Activated CD8-positive, alpha-beta memory T cell treated with anti-CD3 and anti-CD28 coated beads, Interleukin-2, amount 50 U/mL, for 48 hours (primary cell): ENCODE measurements at places on chromosomes 7 and 10.
A peak's percentile ranks its signal among the peaks of the same experiment; 100 is the strongest.

DNA sequence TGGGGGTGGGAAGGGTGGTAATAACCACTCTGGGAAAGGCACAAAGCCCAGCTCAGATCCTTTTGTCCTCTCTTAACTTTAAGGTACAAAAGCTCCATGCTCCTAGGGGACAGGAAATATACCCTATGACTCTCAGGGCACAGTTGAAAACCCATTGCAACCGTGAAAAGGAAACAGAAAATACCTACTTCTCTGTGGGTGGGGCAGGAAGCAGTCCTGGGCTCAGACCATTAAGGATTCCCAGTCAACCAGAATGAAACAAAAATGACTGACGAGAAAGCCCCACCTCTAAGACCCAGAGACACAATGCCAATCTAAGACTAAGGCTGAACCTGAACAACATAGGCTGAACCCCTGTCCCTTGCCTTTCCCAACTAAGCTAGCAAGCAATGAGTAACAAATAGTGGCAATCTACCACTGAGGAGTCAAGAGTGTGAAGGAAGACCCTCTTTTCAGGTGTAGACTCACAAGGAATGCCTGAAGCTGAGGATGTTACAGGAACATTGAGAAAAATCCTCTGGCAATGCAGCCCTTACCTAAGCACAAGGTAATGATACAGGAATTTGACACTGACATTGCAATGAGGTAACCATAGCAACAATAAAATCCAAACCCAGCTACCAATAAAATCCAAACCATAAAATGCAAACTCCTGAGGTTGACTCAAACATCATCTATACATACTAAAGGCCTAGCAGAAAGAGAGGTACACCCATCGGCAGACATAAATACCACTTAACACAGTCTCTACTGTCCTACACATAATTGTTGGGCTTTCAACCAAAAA is 380.1 kb downstream of the HPSE2 start:
- no peak for DNase-seq

- DNase-seq: no peak
These were observed 240.8 kb downstream of the KIF20B start for GRCh38 chr10:89942217-89942616.

DNA sequence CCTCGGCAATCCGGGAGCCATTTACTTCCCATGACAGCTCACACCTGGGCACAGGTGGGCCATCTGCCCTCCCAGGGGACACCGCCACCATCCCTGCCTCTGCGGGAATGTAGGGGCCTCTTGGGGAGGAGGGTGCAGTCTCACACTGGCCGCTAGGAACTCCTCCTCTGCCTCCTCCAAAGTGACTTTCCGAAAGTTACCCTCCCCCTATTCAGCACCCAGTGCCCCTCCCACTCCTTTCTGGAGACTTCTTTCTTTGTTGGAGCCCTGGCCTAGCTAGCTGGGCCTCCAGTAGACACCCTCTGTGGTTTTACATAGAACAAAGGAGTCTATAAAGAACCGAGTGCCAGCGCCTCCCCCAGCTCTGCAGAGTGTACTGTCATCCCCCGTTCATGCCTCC is 45.8 kb upstream of the MNX1 start:
- no peak for DNase-seq

- DNase-seq: no peak
These were observed 73.4 kb upstream of the CUX1 start for GRCh38 chr7:101743995-101744360.

- no peak for DNase-seq
These were observed 159.6 kb downstream of the SKAP2 start for GRCh38 chr7:26704786-26705185.

DNA sequence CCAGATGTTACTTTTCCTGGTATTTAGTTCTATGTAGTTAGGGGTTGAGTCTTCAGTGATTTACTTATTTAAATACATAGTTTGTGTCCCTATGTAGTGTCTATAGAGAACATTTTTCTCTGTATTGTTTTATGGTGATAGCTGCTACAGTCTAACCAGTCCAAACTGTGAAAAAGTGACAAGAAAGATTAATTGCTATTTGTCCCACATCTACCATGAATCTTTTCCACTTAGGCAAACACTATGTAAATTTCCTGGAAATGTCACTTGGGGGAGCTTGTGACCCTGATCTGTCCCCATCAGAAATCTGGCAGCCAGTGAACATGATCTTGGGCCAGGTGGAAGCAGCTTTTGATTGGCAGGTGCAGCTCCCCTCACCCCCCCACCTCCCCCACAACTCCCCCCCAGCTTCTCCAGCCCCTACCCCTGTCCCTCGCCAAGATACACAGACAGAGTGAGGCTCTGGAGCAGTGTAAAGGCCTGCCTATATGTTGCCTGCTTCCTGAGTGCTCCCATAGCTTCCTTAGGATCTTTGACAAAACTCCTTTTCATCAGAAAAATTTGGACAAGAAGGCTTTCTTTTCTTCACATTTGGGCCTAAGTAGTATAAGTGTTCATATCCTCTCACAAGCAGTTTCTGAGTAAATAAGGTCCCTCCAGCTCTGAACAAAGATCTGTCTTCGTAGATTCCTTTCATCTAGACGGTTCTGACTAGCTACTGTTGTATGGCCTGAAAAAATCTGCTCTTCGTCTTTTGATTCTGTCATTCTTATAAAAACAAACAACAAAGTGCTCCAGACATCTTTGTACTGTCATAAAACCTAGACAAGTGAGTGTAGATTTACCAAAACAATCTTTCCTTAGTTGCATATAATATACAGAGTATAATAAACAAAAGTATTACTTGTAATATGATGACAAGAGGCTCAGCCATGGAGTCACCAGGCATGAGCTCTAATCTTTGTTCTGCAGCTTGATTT is 31.5 kb upstream of the SLC13A1 start:
- DNase-seq: no peak

- DNase-seq: peak; percentile 69
These were observed 644 bp downstream of the SORBS1 start for GRCh38 chr10:95560278-95561176.

DNA sequence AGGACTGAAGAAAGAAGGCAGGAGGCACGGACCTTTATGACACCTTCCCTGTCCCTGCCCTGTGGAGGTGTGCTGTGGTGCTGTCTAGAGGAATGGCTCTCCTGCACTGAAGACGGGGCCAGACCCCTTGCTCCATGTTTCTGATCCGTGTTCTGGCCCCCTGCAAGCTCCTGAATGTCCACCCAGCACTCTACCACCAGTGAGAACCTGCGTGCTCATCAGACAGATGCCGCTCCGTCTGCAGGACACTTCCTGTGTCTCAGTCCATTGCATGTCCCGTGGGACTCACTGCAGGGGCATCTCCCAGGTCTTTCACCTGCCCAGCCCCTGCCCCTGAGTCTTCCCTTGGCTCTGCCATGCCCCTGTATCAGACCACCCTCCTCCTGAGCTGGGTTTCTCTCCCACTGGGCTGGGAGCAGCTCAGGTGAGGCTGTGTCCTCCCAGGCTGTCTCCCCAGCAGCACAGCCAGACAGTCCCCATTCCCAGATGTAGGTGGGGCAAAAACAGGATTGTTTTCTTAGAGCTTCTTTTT is 278.3 kb upstream of the ZNF32 start:
- DNase-seq: no peak

GRCh38 chr10:132145002-132145401 is 41.7 kb upstream of the DPYSL4 start:
- no peak for DNase-seq

DNA sequence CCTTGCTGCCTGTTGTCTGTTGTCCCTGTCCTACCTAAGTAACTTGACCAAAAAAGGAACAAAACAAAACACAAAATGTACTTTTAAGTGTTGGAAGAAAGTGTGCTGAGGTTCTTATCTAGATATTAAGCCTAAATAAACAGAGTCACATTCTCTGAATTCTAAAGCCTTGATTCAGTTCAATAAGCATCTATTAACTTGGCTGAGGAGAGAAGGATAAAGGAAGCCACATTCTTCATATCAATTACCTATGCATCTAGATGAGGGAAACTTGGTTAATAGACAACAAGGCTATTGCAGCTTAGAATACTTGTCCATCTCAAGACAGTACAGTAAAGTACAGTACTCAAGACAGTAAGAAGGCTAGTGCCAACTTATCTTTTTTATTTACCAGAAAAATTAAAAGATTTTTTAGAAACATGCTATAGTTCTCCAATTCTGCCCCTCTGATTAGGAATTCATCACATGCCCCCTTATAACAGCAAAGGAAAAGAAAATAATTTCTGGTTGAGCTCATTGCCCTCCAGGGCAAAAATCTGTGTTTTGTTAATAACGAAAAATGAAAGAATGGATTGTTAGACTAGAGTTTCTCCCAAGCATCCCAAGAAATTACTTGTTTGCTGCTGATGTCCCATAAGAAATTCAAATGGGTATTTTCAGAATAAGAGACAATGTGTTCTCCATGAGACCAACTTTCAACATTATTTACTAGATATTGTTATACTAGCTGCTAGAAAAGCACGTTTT is 546.5 kb upstream of the SEMA3D start:
- DNase-seq: no peak

DNA sequence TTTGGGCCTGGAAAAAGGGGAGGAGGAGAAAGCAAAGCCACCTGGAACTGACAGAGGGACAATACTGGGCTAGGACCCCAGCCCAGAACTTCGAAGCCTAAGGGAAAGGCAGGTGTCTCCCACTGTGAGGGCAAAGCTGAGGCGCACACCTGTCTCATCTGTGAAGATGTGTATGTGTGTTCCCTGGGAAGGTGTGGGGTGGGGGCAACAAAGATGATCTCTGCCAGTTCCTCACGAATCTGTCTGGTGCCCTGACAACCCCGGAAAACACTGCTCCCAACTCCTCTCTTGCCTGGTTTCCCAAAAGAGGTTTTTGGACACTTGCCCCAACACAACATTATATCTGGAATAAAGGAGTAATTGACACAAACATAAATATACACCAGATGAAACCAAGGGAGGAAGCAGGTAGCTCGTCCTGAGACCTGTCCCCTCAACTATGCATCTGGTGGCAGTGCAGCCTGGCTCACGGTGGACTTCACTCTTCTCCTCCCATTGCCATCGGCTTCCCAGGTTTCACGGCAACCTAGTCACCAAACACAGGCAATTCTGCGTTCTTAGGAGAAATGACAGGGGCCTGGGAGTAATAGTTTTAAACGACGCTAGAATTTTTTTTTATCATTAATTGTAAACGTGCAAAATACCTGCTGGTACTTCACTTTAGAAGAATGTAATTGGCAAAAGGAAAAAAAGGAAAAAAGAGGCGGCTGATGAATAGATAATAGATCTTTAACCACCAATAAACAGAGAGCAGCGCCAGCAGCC is 1.7 kb upstream of the EMX2 start:
- DNase-seq: no peak

- DNase-seq: no peak
These were observed 63.6 kb upstream of the TRIM24 start for GRCh38 chr7:138396251-138397070.

DNA sequence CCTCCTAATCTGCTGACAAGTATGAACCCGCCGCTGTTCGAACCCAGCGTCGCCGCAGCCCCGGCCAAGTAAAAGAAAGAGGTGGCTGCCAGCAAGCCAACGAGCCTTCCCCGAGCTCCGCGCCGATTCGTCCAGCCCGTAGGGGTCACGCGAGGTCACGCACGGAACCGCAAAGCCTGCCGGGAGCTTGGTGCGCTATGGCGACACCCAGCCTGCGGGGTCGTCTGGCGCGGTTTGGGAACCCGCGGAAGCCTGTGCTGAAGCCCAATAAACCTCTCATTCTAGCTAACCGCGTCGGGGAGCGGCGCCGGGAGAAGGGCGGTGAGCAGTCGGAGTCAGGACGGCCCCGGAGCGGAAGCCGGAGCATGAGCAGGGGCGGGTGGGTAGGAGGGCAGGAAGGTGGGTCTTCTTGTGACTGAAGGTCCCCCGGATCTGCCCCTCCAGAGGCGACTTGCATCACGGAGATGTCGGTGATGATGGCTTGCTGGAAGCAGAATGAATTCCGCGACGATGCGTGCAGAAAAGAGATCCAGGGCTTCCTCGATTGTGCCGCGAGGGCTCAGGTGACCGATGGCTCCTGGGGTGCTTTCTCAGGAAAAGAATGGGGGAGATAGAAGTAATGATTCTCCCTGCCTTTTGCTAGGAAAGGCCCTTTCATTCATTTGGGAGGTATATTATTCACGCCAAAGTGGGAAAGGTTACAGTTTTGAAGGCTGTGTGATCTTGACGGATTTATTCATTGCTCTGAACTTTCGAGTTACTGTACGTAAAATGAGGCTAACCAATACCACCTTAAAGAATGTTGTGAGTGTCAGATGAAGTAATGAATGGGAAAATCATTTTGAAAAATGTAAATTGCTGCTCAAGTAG is at the start of gene CHCHD1:
Gene CHCHD1, plus strand, starts transcription at position 170 of the 870 bp plus-strand sequence. Its CDS starts 28 bp downstream, at position 198.
- DNase-seq: peak; percentile 96

DNA sequence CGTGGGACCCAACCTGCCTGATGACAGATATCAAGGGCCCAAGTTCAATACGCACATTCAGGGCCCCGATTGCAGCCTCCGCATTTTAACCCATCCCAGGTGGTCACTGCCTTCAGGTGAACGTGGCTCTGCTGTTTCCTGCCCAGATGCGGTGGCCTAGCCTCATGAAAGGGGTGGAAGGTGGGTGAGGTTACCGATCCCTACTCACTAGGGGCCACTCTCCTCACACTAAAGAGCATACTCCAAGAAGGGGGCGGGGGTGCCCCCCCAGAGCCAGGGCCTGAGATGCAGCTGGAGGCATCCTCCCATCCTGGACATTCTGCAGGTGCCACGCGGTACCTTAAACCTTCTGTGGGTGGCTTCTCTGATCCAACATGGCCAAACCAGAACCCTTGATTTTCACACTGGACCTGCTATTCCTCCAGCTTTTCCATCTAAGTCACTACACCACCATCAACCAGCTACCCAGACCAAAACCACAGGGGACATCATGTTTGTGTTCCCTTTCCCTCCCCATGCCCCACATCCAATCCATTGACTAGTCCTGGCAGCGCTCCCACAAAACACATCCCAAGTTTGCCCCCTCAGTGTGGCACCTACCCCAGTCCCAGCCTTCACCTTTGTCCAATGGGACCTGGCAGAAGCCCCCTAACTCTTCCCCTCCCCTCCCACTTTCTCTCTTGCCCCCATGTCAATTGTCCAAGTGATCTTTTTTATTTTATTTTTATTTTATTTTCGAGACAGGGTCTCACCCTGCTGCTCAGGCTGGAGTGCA is 30.0 kb downstream of the PRLHR start:
- DNase-seq: no peak

DNA sequence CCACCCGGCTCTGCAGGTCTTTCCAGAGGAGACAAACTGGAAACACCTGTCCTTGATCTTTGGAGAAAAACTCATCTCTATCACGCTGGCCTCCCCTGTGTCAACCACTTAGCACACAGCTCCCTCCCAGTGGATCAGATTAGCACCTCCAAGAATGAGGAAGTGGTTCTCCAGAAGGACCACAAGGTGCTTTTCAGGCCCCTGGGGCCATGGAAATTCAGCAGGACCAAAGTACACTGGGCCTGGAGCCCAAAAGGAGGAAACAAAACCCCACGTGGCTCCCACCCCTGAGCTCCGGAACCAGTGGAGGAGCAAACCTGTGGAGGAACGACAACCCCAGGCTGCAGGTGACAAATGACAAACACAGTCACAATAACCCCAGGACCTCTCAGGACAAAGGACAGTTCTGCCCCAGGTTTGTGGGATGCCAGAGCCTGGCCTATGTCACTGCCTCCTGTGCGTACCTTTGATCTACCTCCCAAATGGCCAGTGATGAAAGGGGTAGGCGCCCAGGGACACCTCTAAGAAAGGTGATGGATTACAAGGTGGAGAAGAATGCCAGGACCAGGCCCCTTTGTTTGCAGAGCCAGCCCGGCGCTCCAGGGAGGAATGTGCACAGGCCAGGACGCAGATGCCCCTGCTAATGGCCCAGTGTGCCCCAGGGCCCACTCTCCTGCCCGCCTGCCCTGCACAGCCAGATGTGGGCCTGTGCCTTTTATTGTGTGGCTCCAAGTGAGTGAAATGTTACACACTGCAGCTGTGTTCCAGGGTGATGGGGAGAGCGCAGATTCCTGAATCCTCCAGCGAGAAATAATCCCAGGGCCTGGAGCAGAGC is 5.7 kb downstream of the TNS3 start:
- DNase-seq: no peak
